ENCODE measurements at places on chromosomes 6 and 20.

- no peaks in the 10 kb centered on the region for H3K36me3 ChIP-seq
- H3K4me1 ChIP-seq = no peaks in the 10 kb centered on the region
- DNase-seq = no peak
- no peaks in the 10 kb centered on the region for H3K27me3 ChIP-seq
- H3K27ac ChIP-seq = no peak overlapping the region
Observed at GRCh38 chr6:148075352-148075751, 267.3 kb upstream of the SASH1 start.

DNA sequence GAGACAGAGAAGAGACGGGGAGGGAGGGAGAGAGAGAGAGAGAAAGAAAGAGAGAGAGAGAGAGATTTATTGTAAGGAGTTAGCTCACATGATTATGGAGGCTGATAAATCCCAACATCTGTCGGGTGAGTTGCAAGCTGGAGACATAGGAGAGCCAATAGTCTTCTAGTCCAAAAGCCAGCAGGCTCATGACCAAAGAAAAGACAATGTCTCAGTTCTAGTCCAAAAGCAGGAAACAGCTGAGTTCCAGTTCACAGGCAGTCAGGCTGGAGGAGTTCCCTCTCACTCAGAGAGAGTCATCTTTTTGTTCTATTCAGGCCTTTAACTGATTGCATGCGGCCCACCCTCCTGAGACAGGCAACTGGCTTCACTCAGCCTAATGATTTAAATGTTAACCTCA is 416.6 kb downstream of the PREX1 start:
- H3K4me3 ChIP-seq = no peak overlapping the region
- DNase-seq = no peak
- peaks cover 6% of the 10 kb centered on the region for H3K4me1 ChIP-seq
- H3K27me3 ChIP-seq = no peaks in the 10 kb centered on the region

- no peak overlapping the region for H3K4me3 ChIP-seq
- no peaks in the 10 kb centered on the region for H3K4me1 ChIP-seq
- H3K27ac ChIP-seq = no peak overlapping the region
- DNase-seq = no peak
- H3K36me3 ChIP-seq = no peaks in the 10 kb centered on the region
Observed at GRCh38 chr6:147185216-147185615, 19.0 kb upstream of the STXBP5 start.

- no peak for DNase-seq
- no peaks in the 10 kb centered on the region for H3K4me1 ChIP-seq
- no peak overlapping the region for H3K27ac ChIP-seq
- no peak overlapping the region for H3K4me3 ChIP-seq
Observed at GRCh38 chr6:79404261-79404660, 133.0 kb downstream of the LCA5 start.

DNA sequence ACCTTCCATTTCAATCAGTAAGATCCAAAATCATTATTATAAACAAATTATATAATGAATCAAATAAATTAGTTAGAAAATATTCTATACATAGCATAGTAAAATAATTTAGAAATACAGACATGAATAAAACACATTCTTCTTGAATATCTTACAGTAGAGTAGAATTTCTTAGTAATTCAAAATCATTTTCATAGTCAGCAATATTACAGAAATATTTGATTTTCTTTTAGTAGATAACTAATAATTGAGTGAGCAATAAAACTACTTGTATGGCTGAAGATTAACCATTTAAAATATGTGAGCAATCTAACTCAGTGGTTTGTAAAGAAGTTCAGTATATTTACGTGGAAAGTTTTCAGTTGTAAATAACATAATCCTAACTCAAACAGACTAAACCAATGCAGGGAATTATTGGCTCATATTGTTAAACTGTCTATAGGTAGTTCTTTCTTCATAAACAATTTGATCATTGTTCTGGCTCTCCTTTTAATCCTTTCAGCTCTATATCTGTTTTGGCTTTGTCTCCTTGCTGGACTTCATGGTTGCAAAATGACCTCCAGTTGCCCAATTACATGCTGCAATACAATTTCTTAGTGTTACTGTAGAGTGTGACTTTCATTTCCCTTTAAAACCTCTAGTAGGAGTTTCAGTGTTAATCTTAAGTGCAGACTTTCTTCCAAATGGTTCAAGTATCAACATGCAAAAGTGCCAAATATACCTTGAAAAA is 307.5 kb downstream of the EYS start:
- no peak for DNase-seq
- no peaks in the 10 kb centered on the region for H3K4me1 ChIP-seq
- H3K4me3 ChIP-seq = no peak overlapping the region

GRCh38 chr6:3209114-3210023 is 18.1 kb downstream of the TUBB2B start:
- no peaks in the 10 kb centered on the region for H3K27me3 ChIP-seq
- peaks cover 3% of the 10 kb centered on the region for H3K4me1 ChIP-seq
- no peak overlapping the region for H3K4me3 ChIP-seq

- no peaks in the 10 kb centered on the region for H3K27me3 ChIP-seq
- DNase-seq = no peak
- H3K36me3 ChIP-seq = no peaks in the 10 kb centered on the region
- no peak overlapping the region for H3K27ac ChIP-seq
- no peaks in the 10 kb centered on the region for H3K4me1 ChIP-seq
- no peak overlapping the region for H3K4me3 ChIP-seq
Observed at GRCh38 chr6:17206566-17207072, 74.5 kb upstream of the RBM24 start.

- H3K27me3 ChIP-seq = no peaks in the 10 kb centered on the region
- H3K36me3 ChIP-seq = peaks cover 3% of the 10 kb centered on the region
- H3K4me1 ChIP-seq = peaks cover 5% of the 10 kb centered on the region
- no peak for DNase-seq
- H3K4me3 ChIP-seq = peak overlapping the region; percentile 75
Observed at GRCh38 chr6:104940893-104941728, 15.8 kb upstream of the LIN28B start.

DNA sequence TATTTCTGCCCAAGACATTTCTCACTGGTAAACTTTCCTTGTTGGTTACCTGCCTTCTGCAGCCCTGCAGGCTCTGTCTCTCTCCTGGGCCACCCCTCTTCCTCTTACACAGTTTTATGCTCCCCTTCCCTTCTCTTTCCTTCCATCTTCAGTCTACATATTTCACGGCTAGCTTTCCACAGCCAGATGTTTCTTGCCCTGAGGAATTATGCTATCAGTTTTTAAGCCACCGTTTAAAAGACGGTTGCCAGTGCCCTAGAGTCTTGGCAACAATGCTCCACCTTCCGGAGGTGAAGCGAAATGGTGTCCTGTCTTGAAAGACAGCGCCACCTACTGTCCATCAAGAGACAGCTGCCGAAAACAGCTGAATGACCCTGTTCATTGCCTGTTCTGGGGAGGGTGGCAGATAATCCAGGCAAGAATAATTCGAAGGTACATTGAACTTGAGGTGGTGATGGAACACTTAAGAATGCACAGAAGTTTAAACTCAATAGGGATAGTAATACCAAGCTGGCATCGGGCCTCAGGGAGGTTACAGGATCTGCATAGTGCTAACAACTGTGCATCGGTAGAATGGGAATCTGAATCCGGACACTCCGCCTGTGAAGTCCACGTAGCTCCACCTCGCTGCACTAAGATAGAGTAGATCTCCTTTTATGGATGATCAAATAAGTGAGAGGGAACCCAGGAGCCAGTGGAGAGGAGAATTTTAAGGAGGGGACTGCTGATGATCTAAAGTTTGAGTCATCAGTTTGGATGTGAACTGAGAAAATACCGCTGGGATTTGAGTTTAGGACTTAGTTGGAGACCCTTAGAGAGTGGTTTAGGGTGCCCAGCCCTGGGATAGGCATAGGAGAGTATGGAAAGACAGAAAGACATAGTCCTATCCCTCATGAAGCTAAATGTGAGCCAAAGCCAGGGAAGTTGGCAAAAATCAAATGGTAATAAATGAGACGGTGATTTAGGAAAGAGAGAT is 4.8 kb upstream of the TRIM40 start:
- H3K27ac ChIP-seq = no peak overlapping the region
- no peak overlapping the region for H3K4me3 ChIP-seq
- peaks cover 45% of the 10 kb centered on the region for H3K27me3 ChIP-seq
- H3K36me3 ChIP-seq = no peaks in the 10 kb centered on the region
- no peak for DNase-seq

- no peaks in the 10 kb centered on the region for H3K27me3 ChIP-seq
- H3K27ac ChIP-seq = no peak overlapping the region
- H3K4me3 ChIP-seq = no peak overlapping the region
- peaks cover 3% of the 10 kb centered on the region for H3K36me3 ChIP-seq
Observed at GRCh38 chr6:22036275-22036674, 260.6 kb downstream of the PRL start.

DNA sequence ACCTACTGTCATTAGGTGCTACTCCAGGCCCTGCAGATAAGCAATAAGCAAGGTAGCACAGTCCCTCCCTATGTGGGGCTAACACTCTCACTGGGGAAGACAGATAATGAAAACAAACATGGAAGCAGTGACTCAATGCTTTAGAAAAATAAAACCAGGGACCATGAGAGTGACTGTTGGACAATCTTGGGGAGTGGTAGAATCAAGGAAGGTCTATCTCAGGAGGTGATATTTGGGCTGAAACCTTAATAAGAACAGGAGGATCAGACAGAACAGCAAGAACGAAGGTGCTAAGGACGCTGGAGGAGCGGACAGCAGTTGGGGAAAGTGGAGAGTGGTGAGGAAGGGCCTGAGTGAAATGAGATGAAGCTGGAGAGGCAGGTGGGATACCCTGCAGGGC is 58.2 kb downstream of the BANF2 start:
- no peak overlapping the region for H3K27ac ChIP-seq
- H3K4me1 ChIP-seq = peaks cover 6% of the 10 kb centered on the region
- no peak for DNase-seq
- no peaks in the 10 kb centered on the region for H3K27me3 ChIP-seq
- no peak overlapping the region for H3K4me3 ChIP-seq
- no peaks in the 10 kb centered on the region for H3K36me3 ChIP-seq

GRCh38 chr6:77638129-77638830 is 14.6 kb upstream of the MEI4 start:
- H3K4me1 ChIP-seq = no peaks in the 10 kb centered on the region
- no peaks in the 10 kb centered on the region for H3K36me3 ChIP-seq
- DNase-seq = no peak
- H3K27me3 ChIP-seq = no peaks in the 10 kb centered on the region

DNA sequence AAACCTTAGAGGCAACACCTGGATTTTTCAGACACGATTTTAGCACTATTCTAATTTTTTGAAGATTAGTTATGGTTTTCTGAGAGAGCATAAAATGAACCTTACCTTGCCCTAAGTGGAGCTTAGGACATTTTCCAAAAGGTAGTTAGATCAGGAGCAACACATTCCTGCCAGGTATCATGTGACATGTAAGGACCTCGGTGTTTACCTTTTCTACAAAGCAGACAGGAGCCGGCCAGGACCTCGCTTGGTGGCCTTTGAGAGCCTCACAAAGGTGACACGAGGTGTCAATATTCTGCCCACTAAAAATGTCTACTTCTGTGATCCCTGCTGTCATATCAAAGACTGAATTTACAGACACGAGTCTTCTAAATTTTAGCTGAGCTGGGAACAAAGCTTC is 174.9 kb downstream of the SMOC2 start:
- no peak overlapping the region for H3K4me3 ChIP-seq
- H3K27ac ChIP-seq = no peak overlapping the region
- H3K27me3 ChIP-seq = no peaks in the 10 kb centered on the region
- DNase-seq = no peak

DNA sequence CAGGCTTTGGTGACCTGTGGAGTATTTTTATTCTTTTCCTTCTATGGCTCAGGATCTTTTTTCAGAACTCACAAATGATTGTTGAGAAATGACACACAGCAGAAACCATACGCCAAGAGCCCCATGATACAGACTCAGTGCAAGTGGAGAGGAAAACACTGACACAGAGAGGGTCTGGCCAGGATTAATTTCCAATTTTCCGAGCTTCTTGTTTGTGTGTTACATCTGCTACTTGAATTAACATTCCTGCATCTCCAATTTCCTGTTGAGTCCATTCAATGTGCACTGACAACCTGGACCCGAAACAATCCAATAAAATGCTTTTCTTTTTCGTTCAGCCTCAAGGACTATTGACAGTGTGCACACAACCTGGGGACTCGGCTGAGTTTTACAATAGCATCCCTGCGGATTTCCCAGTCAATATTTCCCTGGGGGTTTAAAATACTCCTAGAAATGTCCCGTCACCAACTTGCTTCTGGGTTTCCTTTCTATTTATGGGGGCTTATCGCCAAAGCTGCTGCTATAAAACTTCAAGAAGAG is 4.9 kb upstream of the MLN start:
- no peak for DNase-seq
- no peak overlapping the region for H3K4me3 ChIP-seq
- no peaks in the 10 kb centered on the region for H3K36me3 ChIP-seq
- no peak overlapping the region for H3K27ac ChIP-seq
- 0 out of 2 replicates have a peak, but pooled peaks cover 3% of the 10 kb centered on the region for H3K27me3 ChIP-seq

DNA sequence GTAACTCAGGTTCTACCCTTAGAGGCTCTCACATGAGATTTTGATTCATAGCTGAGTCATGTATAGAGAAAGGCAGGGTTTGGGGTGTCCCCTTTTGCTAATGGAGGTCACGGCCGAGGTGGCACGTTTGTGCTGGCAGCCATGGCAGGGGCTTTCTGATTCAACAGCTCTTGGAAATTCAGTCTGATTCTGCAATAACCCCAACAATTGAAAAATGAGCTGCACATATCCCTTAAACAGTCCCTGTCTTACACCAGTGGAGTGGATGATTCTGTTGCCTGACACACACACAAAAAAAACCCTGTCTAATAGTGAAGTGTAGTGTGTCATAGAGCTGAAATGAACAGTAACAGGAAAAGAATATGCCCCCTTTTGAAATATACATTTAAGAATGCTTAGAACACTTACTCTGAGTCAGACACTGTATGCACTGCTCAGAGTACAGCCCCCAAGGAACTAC is 40.4 kb upstream of the ARG1 start:
- H3K4me3 ChIP-seq = no peak overlapping the region
- H3K27me3 ChIP-seq = no peaks in the 10 kb centered on the region
- H3K27ac ChIP-seq = no peak overlapping the region
- H3K36me3 ChIP-seq = no peaks in the 10 kb centered on the region
- no peaks in the 10 kb centered on the region for H3K4me1 ChIP-seq

DNA sequence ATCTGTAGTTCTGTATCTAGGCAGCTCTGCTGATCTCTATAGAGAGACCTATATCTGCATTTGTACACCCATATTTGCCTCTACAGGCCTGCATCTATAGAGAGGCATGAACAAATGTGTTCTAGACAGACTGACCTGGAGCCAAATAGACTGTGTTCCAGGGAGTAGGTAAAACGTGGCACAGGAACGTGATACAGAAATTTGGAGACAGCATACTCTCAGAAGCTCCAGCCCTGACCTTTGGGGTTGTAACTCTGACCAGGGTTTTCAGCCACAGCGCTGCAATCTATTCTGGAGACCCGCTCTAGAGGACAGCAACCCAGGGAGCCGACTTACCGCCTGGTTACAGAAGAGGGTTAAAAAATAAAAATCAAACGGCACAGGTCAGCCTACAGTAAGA is 983 bp downstream of the RBBP9 start:
- DNase-seq = no peak
- peak overlapping the region; percentile 93 for H3K4me3 ChIP-seq
- no peaks in the 10 kb centered on the region for H3K27me3 ChIP-seq
- H3K4me1 ChIP-seq = no peaks in the 10 kb centered on the region
- H3K36me3 ChIP-seq = peaks cover 13% of the 10 kb centered on the region
